T1000 (cell line): ENCODE measurements at places on chromosomes 4 and X.

GRCh38 chr4:42151568-42152506 lies 618 bp downstream of the BEND4 start:
- peak; percentile 59 for DNase-seq

- no peak for DNase-seq
These were observed 57.3 kb upstream of the ZNF157 start for GRCh38 chrX:47313056-47313455.

DNA sequence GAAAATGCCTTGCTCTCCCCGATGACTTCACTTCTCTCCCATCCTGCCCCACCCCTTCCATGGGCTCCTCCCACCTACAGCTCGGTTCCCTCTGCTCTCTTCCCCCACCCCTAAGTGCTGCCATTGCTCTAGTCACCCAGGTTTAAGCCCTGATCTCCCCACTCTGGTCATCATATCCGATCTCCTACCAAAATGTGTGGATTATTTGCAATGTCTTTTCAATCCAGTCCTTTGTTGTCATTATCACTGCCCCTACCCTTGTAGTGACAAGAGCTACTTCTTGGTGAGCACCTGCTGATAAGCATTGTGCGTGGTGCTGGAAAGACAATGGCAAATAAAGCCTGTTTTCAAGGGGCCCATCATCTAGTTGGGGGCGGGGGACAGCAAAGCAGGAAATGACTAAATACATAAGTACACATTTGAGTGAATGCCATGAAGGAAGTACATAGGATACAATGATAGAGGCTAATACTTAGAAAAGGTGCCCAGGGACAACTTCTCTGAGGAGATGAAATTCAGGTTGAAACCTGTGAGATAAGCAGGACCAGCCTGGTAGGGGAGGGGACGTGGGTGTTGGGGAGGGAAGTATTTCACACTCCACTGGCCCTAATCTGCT lies 63.8 kb downstream of the DLG3 start:
- no peak for DNase-seq

DNA sequence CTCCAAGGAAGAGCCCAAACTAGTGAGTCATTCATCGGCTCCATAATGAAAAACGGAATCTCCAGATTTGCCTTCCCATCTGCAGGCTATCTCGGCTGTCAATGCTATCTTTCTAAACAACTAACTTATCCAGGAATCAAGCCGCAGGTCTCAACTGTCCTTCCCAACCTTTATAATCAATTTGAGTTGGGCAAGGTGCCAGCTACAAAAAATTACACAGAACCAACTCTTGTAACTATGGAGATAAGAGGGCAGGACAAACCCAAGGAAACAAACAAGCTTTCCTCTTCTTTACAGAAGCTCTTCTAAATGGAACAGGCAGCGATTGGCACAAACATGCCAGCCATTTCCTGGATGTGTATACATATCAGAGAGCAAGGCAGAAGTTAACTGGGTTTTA lies 61.2 kb upstream of the RAI2 start:
- DNase-seq, result no peak

- DNase-seq, result no peak
These were observed 40.0 kb upstream of the SHISA3 start for GRCh38 chr4:42357325-42357724.

- DNase-seq, result no peak
These were observed 132.6 kb downstream of the FHIP1A start for GRCh38 chr4:151541389-151542071.

GRCh38 chr4:85779165-85779564 lies 304.2 kb downstream of the ARHGAP24 start:
- no peak for DNase-seq

- no peak for DNase-seq
These were observed 564 bp downstream of the FAM149A start for GRCh38 chr4:186104890-186105646.

DNA sequence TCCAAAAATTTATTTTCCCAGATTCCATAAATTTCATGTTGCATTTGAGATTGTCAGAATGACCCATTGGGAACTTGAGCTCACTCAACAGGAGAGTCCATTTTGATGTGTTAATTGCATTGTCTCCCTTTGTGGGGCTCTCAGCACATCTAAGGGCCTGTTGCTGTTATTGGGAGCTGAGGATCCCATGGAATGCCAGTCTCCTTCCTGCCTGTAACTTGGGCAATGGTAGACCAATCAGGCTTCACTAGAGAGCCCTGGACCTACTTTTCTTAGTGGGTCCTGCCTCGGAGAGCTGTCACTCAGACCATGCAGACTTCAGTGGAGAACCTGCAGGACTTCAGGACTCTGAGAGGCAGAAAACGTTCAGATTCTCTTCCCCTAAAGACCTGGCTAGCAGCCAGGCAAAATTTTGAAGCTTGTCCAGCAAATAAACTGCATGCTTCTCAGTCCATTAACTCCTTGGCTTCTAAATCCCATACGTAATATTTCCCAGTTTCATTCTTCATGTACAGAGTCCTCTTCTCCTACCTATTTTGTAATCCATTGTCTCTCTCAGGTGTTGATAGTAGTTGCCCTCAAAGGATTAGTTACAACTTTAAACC lies 25.1 kb downstream of the OCRL start:
- no peak for DNase-seq

GRCh38 chr4:3267576-3268394 lies 18.8 kb downstream of the MSANTD1 start:
- DNase-seq, result no peak

DNA sequence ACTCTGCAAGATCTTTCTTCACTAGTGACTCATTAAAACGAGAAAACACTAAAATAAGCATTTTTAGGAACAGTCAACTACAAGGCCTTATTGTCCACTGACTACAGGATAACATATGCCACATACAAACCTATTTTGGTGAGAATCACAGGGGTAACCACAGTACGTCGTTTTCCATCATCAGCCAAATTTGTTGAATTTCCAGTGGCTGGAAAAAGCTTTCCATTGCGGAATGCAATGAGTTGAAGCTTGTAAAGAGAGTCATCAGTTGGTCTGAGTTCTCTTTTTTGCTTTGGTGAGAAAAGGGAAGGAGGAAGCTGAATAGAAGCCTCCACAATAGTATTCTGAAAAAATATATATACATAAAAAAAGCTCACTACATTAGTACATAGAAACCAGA lies 102.4 kb downstream of the ADGRA3 start:
- DNase-seq, result no peak

DNA sequence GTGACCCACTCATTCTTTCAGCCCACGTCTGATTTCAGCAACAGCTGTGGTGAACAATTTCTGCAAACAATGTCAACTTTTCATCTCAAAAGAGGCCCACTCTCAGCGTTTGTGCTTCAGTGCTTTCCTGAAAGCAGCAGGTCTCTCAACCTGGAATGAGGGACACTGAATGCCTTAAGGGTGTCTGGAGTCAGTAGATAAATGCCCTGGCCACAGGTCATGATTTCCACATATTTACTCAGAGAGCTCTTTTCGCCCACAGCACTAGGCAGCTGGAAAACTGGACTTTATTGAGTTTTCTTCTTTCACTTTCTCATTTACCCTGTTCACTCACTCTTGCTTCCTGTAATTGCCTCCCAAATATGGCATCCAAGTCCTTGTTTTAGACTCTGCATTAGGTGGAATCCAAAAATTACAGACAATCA lies 52.8 kb downstream of the NPFFR2 start:
- no peak for DNase-seq

- DNase-seq, result no peak
These were observed 38.7 kb upstream of the LPAR4 start for GRCh38 chrX:78708816-78709215.

DNA sequence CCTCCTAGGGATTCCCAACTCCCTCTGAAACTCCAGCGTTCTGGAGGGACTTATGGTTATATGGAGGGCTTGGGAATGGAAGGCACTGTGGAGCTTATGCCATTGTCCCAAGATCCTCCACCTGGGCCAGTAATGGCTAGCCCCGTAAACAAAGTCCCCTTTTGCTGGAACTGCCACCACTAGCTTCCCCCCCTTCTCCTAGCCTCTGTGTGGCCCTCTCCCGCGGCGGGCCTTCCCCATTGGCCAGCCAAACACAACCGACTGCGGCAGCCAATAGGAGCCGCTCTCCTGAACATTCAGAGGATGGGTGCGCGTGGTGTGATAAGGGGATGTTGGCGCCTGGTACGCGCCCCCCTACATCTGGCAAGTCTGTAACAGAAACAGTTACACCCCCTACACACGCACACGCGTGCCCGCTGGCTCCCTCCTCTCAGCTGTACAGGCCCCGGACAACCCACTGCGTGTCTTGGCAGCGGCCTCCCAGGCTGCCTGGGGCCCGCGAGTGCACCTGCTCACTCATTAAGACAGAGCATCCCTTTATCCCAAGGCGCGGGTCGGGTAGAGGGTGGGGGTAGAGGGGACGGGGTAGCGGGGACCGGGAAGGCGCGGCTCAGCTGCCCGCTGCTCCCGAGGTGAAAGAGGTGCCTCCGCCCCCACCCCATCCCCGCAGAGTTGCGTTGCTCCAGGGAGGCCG lies 863 bp upstream of the RAB33A start:
- no peak for DNase-seq

DNA sequence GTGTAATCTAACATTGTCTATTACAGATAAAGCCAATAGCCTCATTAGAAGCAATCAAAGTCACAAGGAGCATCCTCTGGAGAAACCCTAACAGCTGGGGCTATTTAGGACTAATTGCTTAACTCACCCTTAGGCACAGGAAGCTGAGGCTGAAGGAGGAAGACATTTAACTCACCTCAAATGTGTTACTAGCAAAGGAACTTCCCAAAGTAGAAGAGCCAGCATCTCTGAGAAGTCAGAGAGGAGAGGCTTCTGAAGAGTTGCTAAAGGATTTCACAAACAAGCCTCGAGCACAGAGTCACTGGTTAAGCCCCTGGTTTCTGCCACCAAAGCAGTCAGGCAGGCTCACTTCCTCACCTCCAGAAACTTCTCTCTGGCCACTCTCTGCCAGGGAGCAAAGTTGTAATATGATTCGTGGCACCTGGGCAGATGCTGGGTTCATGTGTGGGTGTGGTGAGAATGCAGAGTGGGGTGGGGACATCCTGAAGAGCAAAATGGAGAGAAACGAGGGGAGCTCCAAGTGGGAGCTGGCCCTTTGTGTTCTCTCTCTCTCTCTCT lies 201.3 kb downstream of the HS6ST2 start:
- no peak for DNase-seq

DNA sequence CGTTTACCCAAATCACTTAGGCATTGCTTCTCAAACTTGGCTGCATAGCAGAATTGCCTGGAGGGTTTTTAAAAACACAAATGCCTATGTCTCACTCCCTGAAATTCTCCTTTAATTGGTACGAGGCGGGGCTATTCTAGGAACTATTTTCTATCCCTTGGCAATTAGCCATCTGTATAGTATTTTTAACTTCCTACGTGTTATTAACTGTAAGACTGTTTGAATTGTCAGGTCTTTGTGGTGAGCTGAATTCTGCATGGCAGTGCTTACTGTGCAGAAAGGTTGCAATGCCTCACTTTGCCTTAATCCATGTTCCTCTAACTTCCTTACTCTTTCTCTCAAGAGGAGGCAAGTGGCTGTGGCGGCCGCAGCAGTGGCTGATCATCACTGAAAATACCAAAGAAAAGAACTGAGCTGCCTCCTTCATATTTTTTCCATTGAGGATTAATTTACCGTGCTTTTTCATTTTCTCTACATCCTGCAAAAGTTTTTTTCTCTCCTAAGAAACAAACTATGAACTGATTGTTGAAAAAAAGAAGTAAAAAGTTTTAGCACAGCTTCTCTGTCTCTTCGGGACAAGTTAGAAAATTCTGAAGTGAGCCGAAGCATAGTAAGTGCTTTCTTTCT lies at the start of gene SHROOM3:
Gene SHROOM3, plus strand, starts transcription at position 329 of the 627 bp plus-strand sequence. CDS start 824 bp downstream, outside the sequence.
- no peak for DNase-seq

DNA sequence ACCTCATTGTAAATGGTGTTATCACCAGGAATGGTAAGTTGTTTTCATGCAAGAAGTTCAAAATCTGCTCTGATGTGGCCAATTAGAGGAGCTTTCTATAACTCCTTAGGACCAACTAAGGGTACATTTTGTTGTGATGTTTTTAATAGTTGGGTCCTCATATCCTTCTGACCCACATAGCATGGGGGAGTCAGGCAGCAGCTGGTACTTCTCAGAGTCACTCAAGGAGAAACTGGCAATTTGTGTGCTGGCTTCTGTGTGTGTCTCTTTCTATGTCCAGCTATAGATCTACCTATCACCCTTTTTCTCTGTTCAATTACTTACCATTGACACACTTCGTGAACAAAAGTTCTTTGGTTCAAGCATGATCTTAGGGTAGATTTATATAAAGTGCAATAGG lies 194.3 kb upstream of the TENM3 start:
- DNase-seq, result no peak

GRCh38 chr4:121801715-121802075 lies 572 bp downstream of the EXOSC9 start:
- no peak for DNase-seq

DNA sequence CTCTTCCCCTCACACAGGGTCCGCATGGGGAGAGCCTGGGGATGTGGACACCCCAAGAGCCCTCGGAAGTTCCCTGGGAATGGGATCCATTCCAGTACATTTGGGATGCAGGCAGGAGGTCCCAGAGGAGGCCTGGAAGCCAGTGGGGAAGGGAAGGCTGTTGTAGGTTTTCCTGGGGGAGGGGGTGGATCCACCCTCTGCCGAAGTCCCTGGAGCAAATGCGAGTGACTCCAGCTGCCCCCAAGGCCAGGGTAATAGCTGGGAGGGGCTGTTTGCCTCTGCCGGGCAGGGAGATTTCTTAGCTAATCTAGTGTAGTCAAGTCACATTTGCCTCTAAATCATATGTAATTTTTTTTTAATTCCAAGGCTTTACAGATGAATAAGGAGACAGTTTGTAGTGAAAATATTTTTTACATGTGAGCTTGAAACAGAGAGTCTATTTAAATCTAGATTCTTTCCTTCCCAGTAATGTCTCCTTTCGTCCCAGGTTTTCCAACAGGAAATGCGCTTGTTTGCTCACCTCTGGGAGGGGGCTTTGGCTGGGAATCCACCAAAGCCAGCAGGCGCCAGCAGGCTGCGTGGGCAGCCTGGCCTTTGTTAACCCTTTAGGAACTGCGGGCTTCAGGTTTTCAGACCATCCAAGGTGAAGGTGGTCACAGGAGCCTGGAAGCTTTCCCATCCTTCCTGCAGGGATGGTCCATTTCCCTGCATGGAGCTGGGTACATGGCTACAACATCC lies 26.8 kb downstream of the SH3TC1 start:
- no peak for DNase-seq

DNA sequence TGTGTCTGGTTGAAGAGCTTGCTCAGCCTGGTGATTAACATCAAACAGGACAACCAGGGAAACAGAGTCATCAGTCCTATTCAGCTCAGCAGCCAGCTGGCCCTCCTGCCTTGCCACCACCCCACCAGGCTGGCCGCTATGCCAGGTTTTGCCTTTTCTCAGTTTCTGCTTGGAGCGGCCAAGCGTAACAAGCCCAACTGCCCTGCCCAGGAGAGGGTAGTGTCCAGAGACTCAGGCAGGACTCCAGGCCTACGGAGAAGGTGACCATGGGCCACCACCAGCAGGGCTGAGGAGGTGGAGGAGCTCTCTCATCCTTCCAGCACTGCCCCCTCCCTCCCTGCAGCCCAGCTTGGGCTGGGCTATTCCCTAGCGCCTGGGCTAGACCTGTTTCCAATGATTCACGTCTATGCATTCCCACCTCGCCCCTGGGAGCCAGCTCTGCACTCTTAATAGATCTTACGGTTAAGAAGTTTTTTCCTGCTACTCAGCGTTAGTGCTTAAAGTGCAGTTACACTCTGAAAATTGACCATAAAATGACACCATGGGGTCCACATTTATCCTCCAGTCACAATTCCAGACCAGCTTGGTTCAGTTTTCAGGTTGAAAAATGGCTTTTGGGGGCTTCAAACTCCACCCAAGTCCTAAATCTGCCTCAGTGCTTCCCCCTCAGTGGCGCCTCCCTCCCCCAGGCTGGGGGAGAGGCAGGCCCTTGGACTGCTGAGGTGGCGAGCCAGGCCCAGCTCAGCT lies 124.0 kb upstream of the PJA1 start:
- DNase-seq, result no peak
